ENCODE measurements at places on chromosomes 4 and X.

DNA sequence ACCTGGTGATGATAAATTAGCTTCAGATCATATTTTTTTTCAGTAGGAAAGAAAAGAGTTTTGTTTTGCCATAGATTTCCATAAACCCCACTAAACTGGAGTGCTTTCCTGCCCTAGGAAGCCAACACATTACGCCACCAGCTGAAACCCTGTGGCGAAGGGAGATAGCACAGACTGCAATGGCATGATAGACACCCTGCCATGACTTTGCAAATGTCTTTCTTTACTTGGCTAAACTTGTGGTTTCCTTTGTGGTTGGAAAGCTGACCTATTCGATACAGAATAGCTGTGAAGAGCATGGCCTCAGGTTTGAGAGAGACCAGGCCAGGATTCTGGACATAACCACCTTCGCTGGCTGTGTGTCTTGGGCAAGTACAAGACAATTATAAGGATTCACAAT lies 19.1 kb downstream of the MFAP3L start:
- no peak for DNase-seq

DNA sequence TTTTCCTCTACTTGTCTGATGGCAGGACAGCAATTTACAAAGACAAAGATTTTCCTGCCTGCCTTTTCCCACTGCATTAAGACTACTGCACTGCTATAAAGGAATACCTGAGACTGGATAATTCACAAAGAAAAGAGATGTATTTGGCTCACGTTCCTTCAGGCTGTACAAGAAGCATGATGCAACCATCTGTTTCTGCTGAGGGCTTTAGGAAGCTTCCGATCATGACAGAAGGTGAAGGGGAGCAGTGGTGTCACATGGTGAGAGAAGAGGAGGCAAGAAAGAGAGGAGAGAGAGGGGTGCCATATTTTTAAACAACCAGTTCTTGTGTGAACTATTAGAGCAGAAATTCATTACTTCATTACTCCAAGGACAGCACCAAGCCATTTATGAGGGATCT lies 617.1 kb upstream of the HTR2C start:
- no peak for DNase-seq

DNA sequence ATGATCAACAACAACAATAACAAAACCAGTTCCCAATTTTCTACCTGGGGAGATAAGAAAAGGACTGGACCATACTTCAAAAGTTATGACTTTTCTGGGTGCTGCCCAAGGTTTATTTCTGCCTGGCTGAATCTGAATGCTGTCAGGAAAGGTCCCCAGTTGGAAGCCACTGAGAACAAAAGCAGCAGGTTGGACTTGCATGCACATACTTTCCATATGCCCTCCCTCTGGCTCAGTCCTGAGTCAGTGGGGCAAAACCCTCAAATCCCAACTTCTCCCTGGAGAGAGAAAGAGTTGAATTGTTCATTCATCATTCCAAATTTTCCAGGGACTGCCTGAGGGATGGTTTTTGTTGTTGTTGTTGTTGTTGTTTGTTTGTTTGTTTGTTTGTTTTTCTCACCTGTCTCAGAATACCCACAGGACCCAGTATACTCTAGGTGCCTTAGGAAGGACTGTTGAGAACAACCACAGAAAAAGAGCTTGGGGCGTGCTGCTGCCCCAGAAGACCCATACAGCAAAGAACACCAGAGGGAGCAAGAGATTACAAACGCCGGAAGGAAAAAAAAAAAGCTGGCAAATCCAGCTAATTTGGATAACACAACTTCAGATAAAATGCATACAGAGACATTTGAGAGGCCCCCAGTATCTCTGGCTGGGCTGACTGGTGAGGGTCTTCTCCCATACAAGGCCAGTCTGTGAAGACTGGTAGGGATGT lies 138.9 kb upstream of the INPP4B start:
- DNase-seq: no peak

DNA sequence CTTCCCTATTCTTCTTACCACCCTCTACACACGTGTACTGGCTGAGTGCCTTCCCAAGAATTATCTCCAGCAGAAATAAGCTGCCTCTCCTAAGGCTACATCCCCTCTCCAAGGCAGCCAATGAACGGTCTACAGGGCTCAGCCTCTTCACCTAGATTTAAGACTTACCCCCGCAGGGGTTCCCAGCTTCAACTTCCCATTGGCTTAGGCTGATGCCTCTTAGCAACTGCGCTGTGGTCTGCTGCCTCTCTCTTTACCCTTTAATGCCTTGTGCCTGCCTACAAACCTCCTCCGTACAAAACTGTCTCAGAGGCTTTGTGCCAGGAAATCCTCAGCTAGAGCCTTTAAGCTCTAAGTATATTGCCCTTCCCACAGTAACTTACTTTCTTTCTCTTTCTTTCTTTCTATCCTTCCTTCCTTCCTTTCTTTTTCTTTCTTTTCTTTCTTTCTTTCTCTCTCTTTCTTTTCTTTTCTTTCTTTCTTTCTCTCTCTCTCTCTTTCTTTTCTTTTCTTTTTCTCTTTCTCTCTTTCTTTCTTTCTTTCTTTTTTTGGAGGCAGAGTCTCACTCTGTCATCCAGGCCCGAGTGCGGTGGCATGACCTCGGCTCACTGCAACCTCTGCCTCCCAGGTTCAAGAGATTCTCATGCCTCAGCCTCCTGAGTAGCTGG lies 15.1 kb upstream of the PIGA start:
- no peak for DNase-seq

- DNase-seq: no peak
These were observed 60.4 kb downstream of the SLC10A6 start for GRCh38 chr4:86788826-86789225.

GRCh38 chr4:83617371-83618035 lies 81.6 kb downstream of the GPAT3 start:
- no peak for DNase-seq

GRCh38 chr4:86961116-86961515 lies 26.3 kb downstream of the AFF1 start:
- DNase-seq: no peak

GRCh38 chrX:100072336-100072735 lies 337.7 kb downstream of the PCDH19 start:
- no peak for DNase-seq

DNA sequence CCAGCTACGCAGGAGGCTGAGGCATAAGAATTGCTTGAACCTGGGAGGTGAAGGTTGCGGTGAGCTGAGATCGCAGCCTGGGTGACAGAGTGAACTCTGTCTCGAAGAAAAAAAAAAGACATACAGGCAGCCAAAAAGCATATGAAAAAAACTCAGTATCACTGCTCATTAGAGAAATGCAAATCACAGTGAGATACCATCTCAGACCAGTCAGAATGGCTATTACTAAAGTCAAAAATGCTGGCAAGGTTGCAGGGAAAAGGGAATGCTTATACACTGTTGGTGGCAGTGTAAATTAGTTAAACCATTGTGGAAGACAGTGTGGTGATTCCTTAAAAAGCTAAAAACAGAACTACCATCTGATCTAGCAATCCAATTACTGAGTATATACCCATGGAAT lies 123.1 kb downstream of the CHIC2 start:
- no peak for DNase-seq

DNA sequence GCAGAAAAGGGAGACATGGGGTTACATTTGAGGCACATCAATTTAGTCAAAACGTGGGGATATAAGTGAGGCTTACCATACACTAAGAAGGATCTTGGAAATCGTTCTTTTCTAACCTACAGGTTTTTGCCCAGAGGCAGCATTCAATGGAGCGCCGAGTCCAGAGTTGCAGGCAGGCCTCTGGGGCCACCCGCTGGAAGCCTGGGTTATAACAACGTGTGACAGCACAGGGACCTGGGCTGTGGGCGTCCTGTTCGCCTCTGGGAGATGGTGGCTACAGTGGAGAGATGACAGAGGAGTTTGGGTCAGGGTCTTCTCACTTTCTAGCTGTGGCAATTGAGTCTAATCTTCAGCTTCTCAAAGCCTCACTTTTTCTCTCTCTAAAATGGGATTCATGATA lies 53.9 kb downstream of the ENPP6 start:
- no peak for DNase-seq

- no peak for DNase-seq
These were observed 112.3 kb upstream of the RAP2C start for GRCh38 chrX:132331532-132331931.

DNA sequence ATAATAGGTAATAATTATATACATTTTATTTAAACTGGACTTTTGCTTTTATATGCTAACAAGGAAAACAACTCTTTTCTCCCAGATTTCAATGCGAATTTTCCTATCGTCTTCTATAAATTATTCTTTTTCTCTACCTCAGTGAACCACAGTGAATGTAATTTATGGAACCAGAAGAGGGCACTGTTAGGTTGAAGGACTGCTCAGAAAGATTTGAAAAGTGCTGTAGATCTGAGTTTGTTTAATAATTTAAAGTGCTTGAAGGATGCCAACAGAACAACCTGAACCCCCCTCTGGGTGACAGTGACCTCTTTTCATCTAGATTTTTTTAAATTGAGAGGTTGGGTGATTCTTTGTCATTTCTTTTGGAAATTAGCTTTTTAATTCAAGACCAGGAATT lies 54.9 kb downstream of the PHOX2B start:
- DNase-seq: no peak

- DNase-seq: no peak
These were observed 791.3 kb downstream of the RAB28 start for GRCh38 chr4:12692815-12693214.

DNA sequence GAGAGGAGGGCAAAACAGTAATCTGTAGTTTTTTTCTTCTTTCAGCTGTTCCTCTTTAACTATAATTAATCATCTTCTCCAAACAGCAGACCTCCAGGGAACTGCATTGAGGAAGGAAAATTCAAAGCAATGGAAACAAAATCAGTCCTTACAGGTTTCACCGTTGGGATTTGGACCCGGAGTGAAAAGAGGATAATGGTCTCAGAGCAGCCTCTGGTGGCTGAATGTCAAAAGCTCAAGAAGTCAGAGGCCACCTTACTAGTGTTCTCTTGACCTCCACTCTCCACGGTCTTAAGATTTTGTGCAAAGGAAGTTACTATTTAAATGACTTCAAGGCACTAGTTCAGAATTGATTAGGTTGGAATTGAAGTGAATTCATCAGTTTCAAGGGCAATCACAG lies 16.0 kb upstream of the MID1 start:
- no peak for DNase-seq

DNA sequence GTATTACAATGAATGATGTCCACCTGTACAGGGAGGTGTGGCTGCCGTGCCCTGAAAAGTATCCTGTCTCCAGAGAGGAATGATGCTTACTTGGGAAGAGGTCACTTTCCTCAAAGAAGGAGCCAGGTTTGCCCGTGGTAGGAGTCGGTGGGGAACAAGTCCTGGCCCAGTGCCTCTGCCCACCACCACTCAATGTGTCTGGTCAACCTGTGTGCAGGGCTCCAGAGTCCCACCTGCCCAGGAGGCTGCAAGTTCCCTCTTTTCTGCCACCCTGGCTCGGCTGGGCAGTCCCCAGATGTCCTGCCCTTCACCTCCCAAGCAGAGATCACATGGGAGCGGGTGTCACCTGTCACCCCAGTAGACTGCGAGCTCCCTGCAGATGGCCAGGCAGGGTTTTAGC lies 75.4 kb upstream of the C4orf50 start:
- DNase-seq: no peak

DNA sequence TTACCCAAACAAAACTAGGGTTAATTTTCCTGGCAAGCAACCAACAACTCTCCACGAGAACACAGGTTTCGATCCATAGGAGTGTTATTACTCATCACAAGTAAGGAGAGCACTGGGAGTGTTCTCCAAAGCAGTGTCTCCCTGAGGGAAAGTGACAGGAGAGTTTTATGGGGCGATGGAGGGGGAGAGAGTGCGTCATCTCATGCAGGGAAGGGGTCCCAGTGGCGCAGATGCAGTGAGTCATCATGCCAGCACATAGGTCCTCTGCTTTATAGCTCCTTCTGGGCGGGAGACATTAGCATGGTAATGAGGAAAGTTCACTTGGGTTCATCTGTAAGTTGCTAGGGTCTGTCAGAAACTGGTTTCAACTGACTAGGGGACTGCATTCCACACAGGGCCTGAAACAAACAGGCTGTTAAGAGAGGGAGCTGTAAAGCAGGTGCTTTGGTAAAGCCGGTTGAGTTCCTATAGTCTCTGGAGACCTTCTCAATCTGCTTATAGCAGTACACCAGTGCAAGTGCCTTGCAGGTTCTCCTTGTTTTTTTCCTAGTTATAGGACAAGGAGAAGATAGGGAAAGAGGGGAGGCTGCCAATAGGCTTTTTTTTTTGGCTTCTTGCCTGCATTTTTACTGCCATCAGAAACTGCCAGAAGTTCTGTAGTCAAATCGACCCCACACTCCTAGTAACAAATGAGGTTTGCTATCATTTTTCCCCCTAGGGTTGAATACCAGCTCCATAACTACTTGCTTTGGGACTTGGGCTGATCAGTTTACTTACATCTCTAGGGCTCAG lies 12.8 kb upstream of the BOD1L1 start:
- no peak for DNase-seq

- DNase-seq: no peak
These were observed 50.3 kb downstream of the HTRA3 start for GRCh38 chr4:8319731-8320385.

DNA sequence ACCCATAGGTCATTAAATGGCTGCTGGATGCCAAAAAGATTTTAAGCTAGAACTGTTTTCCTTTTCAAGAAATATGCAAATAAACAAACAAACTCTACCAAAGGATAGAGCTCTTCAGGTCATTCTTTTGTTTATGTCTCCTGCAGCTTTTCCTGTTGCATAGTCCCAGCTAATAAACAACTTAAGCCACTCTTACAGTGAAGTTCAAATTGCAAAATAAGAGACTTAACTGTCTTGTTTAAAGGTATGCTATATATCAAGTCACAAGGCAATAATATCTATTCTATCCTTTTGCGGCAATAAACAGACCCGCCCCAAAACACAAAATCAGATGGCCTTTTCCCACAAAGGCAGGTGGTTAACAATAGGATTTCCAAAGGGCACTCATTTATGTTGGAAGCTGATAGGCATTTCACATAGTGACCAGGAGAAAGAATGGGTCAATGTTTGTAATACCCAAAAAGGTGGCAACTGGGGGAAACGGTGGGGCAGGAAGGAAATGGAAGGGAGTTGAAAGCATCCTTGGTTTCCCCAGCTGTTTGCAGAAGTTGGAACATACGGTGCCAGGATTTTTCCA lies 15.3 kb downstream of the HAND2 start:
- DNase-seq: no peak

- DNase-seq: no peak
These were observed 21.0 kb upstream of the TMSB15B start for GRCh38 chrX:103941201-103941975.

DNA sequence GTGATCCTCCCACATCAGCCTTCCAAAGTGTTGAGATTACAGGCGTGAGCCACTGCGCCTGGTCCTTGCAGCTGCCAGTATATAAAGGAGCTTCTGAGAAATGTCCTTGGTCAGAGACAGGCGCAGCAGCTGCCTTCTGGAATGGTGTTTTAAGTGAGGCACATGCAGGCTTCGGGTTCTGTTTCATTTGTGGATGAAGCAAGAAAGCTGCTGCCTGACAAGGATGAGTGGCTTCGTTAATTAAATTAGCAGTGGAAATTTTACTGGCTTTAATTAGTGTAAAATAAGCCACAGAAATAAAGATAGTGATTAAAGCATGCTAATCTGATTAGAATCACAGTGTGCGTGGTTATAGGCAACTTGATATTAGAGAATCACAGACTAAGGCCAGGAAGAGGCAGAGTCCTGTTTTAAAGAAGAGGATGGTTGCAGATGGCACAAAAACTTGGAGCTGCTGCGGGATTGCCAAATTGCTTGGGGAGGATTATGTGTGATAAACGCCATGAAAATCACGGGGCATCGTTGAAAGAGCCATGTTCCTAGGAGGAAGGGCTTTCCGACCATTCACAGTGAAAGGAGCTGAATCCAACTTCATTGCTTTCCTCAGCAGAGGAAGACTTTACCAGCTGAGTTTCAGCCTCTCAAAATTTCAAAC lies 348.4 kb upstream of the FAT1 start:
- DNase-seq: no peak

All from stimulated activated CD4-positive, alpha-beta T cell treated with anti-CD3 and anti-CD28 coated beads, Interleukin-1b, Interleukin-23, amount 100 ng/mL, for 24 hours (primary cell).